Activated naive CD8-positive, alpha-beta T cell treated with anti-CD3 and anti-CD28 coated beads, Interleukin-2, amount 10 ng/mL, durations not matched to agents 7 days and 5 days (primary cell): ENCODE measurements at places on chromosomes 6 and 20. TPM values are rescaled to one million over a fixed set of nuclear protein-coding genes. Genes with fewer than 3 reads are reported as not detected.

The UBE2C gene
- 153 TPM for total RNA-seq

DNA sequence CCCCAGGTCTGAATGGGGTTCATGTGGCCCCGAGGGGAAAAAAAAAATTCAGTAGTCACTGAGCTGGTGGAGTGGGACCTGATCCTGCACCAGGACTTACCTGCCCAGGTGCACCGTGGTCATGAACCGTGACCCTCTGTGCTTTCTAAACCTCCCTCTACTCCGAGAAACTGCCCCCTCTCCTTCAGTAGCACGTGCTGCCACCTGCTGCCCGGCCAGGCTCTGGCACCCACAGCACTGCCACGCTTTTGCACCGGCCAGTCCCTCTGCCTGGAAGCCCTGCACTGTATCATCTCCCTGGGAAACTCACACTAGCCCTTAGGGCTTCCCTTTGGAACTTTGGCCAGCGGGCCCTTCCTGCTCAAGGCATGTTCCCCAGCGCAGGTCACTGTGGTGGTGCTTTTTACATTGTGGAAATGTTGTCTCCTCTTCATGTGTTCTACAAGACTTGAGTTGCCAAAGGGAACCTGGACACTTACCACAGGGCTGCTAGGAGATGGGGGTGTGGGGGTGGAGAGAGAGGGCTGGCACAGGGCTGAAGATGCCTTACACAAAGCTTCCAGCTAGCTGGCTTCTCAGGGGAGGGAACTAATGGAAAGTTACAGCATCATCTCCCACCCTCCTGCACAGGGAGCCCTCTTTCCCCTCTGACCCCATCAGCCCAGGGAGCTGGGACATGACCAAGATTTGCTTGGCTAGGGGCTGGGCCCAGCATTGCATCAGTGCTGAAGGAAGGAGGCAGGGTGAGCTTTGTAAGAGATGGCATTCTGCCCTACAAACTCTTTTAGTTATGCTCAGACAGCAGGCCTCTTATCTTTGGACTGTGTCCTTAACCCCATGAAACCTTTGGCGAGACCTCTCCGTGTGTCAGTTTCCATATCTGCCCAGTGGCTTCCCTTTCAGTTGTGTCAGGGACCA, 2.5 kb upstream of the PTPRT start:
- DNase-seq = no peak

The ADGRF5 gene
- total RNA-seq = not detected

GRCh38 chr6:64990652-64991304, 716.2 kb downstream of the EYS start:
- DNase-seq = no peak

- peak; percentile 68 for DNase-seq
Observed at GRCh38 chr6:39225946-39226437, 3.3 kb downstream of the KCNK5 start.

The ULBP3 gene
- 1.6 TPM for total RNA-seq

- no peak for DNase-seq
Observed at GRCh38 chr6:54920628-54921027, 74.1 kb downstream of the FAM83B start.

The SIRPD gene
- total RNA-seq = 0.30 TPM

The BNIP5 gene
- total RNA-seq = not detected

DNA sequence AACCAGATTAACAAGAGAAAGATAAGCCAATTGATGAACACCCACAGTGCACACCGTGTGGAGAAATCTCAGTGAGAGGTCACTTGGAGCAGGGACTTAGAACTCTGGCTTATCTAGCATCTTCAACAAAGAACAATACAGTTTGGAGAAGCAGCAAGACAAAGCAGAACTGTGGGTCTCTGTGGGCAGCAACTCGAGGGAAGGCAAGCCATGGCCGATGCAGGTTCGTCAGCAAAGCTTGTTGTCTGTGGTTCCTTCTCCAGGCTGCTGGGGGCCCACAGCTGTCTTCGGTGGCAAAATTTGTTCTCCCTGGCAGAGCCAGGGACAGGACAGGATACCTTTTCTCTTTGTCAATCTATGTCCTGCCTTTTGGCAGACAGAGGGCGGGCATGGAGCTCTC, 22.1 kb downstream of the RPP40 start:
- no peak for DNase-seq

- DNase-seq = no peak
Observed at GRCh38 chr20:14498772-14499171, 161.4 kb upstream of the FLRT3 start.

GRCh38 chr6:158947284-158947683, 52.7 kb downstream of the RSPH3 start:
- no peak for DNase-seq

DNA sequence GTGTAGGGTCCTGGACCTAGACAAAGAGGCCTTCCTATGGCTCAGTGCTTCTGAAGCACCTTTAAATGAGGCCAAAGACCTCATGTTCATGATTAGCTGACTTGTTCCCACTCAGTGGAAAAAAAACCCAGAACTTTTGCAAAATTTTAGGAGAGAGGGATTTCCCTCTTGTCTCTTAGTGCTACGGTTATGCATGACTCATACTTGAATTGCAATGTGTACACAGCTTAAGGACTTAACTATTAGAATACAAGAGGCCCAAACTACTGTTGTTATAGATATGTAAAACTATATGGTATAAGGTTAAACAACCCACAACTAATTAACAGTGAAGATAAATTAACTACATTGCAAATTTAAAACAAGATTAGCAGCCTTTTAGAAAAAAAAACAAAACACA, 32.3 kb upstream of the HLA-A start:
- DNase-seq = no peak

The MLIP gene
- total RNA-seq = not detected

The PTPRT gene
- total RNA-seq = not detected

DNA sequence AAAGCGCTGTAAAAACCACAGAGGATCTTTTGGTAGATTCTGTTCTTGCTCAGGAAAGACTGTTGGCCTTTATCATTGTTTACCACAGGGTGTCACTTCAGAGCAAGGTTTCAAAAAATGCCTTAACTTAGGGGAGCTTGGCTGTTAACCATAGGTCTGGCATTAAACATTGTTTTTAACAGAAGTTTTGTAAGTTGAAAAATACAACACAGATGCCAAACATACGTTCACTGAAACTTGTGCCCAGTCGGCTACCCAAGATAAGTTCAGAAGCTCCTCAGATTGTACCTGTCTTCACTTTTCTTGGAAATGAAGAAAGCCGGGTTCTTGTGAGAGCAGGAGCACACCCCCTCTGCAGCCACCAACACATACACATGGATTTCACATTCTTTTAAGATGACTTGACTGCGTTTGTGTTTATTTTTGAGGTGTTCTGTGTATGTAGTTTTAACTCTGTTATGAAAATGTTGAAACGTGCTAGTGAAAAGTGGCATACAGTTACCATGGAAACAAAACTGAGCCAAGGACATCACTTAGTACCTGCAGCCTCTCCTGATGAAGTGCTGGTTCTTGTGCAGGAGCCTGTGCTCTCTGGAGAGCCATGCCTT, 64.9 kb downstream of the SYCP2L start:
- no peak for DNase-seq

GRCh38 chr6:97689078-97689754, 406.2 kb upstream of the MMS22L start:
- no peak for DNase-seq

The MUC22 gene
- total RNA-seq = not detected

DNA sequence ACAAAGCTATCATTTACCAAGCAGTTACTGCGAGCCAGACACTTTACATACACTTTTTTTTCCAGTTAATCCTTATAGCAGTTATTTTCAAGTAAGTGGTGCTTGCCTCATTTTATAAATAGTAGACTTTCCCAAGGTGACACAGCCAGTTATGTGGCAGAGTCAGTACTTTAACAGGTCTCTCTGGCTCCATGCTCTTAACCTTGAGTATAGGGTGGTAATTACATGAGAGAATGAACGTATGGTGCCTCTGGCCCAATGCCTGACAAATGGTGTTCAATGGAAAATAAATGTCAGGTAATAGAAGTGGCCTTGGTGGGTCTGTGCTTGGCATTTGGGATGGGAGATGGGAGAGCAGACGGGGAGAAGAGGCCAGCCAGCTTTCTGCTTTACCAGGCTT, 316.3 kb downstream of the SLC35F1 start:
- no peak for DNase-seq

- no peak for DNase-seq
Observed at GRCh38 chr6:107877968-107878367, 53.9 kb upstream of the SCML4 start.

The RNF144B gene
- 3.6 TPM for total RNA-seq

The DEFB132 gene
- not detected for total RNA-seq

GRCh38 chr6:134357022-134357487, 39.1 kb upstream of the SGK1 start:
- no peak for DNase-seq

The PRICKLE4 gene
- total RNA-seq = not detected

DNA sequence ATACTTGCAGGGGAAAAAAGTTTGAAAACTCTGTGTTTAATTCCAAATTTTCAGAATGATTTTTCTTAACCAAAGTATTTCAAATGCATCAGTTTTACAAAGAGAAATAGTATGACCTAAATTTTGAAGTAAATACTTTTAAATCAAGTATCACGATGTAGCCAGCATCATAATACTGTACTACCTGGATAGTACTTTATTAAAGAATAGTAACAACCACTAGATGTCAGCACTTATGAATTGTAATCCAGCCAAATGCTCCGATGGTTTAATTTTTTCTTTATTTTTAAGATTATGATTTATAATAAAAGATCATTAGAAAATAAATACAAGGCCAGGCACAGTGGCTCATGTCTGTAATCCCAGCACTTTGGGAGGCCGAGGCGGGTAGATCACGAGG, 37.2 kb upstream of the HACE1 start:
- no peak for DNase-seq

- no peak for DNase-seq
Observed at GRCh38 chr6:15387118-15387517, 141.2 kb downstream of the JARID2 start.

DNA sequence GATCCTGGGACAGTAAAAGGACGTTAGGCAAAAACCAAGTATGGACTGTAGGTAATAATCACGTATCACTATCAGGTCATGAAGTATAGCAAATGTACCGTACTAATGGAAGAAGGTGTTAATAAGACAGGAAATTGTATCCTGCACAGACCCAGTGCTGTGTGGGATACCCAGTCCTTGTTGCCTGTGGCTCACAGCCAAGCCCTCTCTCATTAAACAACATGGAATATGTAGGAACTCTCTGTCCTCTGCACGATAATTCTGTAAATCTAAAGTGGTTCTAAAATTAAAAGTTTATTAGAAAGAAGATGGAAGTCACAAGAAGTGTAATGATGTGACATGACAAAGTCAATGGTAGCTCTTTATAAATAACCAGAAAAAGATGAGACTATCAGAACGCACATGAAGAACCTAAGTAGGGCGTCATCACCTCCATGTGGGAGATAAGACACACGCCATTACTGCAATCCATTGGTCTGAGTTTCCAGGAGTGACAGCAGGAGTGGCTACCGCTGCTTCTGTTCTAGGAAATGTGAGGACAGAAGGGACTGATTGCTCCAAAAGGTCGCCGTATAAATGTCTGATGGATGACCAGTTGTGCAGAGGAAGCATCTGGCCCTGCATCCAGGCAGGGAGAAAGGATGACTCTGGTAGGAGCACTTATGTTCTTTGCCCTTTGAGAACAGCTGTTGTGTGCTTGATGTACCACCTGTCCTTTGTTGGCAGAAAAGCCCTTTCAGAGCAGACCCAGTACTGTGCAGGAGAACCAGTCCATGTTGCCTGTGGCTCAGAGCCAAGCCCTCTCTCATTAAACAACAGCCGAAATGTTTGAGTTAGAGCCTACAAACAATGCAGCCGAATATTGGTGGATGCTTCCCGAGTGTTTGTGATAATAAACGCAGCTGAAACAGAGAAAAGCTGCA, 125.6 kb downstream of the FIG4 start:
- DNase-seq = no peak

DNA sequence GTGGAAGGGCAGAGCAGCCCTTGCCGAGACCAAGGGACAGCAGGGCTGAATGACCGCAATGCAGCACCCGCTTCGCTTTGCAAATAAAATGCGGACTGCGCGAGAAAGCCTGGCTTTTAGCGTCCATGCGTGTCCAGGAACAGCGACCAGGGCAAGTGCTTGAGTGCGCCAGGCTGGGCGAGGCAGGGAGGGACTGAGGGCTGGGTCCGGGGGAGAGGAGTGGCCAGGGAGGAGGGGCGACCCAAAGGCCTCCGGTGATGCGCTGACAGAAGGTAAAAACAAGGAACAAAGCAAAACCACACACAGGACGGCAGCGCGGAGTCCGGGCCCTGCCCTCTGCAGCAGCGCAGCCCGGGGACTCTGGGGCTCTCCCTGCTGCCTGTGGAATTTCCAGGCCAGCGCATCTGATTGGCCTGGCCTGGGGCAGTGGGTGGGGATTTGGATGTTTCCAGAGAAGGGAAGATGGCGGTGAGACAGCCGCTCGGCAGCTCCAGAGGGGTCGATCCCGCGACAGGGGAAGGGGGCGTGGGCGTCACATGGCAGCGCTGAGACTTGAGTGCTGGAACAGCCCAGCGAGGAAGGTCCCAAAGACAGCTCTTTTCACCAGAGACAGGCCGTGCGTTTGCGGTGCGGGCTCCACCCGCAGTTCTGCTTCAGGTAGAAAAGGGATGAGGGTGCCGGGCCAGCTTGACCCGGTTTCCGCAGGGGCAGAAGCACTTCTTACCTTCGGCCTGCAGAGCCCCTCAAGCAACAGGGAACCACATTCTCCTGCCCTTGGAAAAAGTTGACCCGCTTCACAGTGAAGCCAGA, 51.8 kb downstream of the SSR1 start:
- peak; percentile 52 for DNase-seq

The RWDD1 gene
- total RNA-seq = 33.2 TPM

- no peak for DNase-seq
Observed at GRCh38 chr6:83381949-83382348, 48.9 kb downstream of the ME1 start.

The DNAH8 gene
- total RNA-seq = 0.06 TPM

DNA sequence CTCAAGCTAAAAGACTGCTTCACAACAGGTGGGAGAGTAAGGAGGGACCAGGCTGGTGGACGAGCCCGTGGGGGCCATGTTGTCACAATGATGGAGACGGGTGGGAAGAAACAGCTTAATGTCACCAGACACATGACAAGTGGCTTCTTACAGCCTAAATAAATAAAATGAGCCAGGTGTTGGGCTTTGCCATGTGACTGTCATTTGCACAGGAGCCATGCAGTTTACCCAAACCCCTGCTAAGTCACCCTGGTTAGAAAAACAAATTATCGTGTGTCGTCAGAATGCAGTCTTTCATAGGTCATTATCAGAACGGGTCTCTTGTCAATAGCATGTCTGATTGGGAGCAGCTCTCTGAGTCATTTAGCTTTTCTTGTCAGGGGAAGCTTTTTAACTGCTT, 18.5 kb downstream of the BTBD3 start:
- no peak for DNase-seq

GRCh38 chr20:57502336-57502700, 22.6 kb downstream of the CTCFL start:
- DNase-seq = no peak
